ENCODE measurements at places on chromosomes 4 and X.

DNA sequence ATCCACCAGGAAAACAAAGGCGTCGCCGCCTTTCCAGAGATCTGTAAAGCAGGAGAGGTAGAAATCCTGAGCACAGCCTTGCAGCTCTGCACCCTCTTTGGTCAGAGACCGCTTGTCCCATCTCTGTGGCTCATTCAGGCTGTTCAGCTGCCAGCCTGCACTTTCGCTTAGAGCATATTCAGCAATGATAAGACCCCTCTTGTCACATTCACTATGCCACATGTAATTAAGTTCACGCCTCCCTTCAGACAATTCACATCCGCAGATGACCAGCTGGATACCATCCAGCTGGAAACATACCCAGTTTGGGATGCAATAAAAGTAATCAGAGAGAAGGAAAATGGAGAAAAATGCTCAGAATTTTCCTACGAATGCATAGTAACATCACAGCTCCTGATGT is 335.4 kb downstream of the UNC5C start:
- no peak for DNase-seq

DNA sequence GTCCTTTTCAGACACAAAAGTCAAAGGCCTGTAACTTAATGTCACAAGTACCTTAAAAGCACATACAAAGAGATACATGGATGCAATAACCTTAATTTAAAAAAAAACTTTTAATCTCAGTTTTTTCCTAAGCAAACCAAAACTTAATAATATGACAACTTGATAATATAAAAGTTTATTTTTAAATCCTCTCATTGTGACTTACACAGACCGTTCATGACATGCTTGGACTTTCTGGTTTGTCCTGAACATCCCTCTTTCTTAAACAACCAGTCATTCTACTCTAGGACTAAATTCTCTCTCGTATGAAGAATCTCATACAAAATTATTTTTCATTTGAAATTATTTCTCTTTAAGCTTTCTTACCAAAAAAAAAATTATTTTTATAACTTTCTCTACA is 43.1 kb upstream of the CYP2U1 start:
- DNase-seq: no peak

- DNase-seq: no peak
Measured at GRCh38 chr4:1992468-1993168, 16.2 kb downstream of the NELFA start.

DNA sequence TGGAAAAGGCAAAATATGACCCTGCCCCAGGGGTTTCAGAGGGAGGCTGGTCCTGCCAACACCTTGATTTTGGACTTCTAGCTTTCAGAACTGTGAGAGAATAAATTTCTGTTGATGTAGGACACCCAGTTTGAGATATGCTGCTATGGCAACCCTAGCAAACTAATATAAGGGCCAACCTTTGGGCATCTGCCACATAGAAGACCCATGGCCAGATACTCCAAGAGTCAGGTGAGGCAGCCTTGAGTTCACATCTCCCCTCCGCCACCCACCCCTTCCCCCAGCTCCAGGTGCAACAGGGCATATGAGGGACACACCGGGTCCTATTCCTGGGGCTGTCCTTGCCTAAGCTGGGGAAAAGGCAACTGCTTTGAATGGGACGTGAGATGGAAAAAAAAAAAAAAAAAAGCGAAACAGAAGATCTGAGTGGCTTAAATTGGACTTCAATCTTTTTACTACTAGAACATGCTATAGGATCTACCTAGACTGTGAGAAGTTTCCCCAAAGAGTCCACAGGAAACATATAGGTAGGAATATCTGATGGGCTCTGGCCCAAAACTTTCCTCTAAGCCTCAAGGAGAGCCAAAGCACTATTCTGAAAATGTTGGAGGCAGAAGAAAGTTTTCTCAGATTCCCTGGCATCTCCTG is 56.5 kb upstream of the PROM1 start:
- DNase-seq: no peak

DNA sequence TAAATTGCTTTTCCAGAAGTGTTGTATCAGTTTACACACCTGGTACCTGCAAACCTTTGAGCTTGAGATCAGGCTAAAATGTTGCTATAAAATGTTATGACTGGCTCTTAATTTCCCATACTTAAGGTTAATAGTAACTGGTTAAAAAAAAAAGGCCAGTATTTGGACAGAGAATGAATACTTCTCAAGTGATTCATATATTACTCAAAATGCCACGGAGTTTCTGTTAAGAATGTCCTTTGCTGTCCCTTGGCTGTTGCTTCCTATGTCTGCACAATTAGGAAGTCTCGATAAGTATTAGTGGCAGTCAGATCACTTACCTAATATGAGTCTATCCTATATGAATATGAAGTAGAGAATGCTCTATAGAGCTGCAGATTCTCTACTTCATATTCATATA is 232.2 kb upstream of the IGFBP7 start:
- DNase-seq: no peak

- no peak for DNase-seq
Measured at GRCh38 chrX:19897091-19897490, 9.7 kb upstream of the SH3KBP1 start.

DNA sequence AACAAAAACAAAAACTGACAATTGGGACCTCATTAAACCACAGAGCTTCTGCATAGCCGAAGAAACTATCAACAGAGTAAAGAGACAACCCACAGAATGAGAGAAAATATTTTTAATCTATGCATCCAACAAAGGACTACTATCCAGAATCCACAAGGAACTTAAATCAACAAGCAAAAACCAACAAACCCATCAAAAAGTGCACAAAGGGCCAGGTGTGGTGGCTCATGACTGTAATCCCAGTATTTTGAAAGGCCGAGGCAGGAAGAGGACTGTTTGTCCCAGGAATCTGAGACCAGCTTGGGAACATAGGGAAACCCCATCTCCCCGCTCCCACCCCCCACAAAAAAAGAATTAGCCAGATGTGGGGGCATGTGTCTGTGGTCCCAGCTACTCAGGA is 10.7 kb downstream of the C4orf51 start:
- DNase-seq: no peak

DNA sequence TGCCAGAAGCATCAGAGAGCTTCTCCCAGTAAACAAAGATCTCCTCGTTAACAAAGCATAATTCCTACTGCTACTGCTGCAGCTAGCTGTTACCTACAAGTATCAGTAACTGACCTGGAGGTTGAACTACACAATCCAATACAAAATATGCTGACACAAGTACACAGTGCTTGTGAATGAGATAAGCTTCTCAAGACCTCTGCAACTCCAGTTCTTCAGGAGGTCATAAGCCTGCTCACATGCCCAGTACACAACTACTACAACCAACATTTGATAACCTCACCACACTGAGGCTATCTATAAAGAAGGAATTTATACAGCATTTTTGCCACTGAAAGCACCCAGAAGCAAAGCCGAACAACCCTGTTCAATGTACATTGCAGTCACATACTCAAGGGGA is 66.7 kb upstream of the SMARCAD1 start:
- no peak for DNase-seq

GRCh38 chr4:183430317-183430993 is 14.0 kb upstream of the CDKN2AIP start:
- no peak for DNase-seq

- DNase-seq: no peak
Measured at GRCh38 chr4:10197952-10198351, 81.4 kb upstream of the WDR1 start.

DNA sequence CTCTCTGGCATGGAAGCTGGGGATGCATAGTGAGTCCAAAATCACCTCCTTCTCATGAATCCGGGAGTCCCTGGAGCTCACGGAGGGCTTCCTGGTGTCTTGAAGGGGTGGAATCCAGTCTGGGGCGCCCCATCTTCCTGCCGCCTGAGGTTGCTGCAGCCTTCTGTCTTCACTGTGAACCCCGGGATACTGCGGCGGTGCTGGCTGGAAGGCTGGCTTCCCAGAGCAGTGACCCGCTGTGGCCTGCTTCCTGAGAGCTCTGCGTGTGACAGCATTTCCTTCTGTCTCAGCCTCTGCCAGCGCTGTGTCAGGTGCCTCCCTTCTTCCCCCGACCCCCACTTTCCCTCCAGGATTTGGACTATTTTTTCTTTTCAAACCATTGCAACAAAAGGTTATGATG is 98.8 kb upstream of the STOX2 start:
- no peak for DNase-seq

DNA sequence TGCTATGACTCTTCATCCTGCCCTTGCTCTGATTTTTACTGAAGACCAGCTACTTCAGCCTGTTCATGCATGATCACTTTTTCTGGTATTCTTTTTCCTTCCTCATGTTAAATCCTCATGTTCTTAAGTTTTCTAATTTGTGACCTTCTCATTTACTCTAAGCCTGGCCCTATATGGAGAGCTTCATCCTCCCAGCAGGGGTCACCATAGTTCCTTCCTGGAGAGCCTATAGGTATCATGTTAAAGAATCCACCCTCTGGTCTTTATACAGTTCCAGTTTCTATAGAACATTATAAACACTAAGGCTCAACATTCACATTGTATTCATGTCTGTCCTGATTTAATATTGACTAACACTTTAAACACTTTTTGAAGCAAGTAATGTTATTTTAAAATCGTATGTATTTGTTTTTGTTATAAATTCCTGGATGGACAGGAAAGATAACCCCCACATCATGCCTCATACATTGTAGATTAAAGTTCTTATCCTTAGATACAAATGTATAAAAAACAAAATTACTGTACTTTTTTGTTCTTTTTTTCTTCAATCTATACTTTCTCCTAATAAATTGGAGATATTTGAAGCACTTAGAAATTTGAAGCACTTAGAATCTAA is 53.8 kb upstream of the OTUD4 start:
- peak; percentile 22 for DNase-seq

GRCh38 chr4:40378619-40379018 is 43.5 kb downstream of the CHRNA9 start:
- DNase-seq: no peak

DNA sequence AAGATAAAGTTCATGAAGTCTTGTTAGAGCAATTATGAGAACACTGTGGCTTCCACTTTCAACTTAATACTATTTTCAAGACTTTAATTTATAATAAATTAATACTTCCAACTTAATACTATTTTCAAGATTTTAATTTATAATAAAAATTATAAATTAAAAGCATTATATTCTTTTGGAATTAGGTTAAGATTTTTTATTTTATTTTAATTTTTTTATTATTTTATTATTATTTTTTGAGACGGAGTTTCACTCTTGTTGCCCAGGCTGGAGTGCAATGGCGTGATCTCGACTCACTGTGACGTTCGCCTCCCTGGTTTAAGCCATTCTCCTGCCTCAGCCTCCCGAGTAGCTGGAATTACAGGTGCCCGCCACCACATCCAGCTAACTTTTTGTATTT is 126.0 kb upstream of the GUCY1A1 start:
- no peak for DNase-seq

- DNase-seq: no peak
Measured at GRCh38 chrX:39766085-39766726, 331.6 kb downstream of the BCOR start.

DNA sequence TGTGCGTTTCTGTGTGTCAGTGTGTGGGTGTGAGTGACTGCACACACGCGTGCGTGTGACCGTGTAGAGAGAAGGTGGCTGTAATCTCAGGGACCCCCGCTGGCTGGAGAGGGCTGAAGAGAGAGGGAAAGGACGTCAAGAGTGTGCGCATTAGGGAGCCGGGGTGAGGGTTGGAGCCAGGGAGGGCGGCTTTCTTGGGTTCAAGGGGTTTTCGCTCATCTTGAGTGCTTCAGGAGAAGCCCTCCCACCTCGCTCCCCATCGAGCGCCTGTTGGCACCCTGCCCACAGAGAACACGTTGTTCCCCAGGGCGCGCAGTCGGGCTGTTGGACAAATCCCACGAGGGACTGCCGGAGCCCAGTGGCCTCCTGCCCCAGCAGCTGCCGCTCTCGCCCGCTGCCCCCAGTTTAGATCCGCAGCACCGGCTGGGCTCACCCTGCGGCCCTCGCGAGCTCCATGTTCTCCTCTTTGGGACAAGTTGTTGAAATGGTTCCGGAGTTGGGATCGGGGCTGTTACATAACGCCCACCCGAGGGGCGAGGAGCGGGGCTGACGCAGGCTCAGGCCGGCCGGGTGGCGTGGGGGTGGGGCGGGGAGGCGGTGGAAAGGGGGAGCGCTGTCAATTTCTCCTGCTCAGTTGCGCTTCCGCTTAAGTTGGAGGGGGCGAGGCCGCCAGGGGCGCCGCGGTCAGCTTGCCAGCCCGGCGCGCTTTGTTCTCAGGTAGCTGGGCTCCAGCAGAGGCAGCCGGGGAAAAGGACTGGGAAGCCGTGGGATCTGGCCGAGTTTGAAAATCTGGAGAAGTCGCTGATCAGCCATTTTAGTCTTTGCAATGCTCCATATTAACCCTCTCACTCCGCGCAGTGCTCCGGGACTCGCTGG is 1.6 kb downstream of the GRIA2 start:
- no peak for DNase-seq

GRCh38 chr4:71855944-71856343 is 72.1 kb upstream of the GC start:
- DNase-seq: no peak

DNA sequence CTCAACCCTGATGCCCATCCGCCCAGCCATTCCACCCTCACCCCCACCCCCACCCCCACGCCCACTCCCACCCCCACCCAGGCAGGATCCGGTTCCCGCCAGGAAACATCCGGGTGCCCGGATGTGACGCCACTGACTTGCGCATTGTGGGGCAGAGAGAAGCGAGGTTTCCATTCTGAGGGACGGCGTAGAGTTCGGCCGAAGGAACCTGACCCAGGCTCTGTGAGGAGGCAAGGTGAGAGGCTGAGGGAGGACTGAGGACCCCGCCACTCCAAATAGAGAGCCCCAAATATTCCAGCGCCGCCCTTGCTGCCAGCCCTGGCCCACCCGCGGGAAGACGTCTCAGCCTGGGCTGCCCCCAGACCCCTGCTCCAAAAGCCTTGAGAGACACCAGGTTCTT is at the start of gene MAGEA1:
MAGEA1 (plus strand) TSS at position 154 of the 400 bp plus-strand sequence. CDS start 3,106 bp downstream, outside the sequence.
- no peak for DNase-seq

DNA sequence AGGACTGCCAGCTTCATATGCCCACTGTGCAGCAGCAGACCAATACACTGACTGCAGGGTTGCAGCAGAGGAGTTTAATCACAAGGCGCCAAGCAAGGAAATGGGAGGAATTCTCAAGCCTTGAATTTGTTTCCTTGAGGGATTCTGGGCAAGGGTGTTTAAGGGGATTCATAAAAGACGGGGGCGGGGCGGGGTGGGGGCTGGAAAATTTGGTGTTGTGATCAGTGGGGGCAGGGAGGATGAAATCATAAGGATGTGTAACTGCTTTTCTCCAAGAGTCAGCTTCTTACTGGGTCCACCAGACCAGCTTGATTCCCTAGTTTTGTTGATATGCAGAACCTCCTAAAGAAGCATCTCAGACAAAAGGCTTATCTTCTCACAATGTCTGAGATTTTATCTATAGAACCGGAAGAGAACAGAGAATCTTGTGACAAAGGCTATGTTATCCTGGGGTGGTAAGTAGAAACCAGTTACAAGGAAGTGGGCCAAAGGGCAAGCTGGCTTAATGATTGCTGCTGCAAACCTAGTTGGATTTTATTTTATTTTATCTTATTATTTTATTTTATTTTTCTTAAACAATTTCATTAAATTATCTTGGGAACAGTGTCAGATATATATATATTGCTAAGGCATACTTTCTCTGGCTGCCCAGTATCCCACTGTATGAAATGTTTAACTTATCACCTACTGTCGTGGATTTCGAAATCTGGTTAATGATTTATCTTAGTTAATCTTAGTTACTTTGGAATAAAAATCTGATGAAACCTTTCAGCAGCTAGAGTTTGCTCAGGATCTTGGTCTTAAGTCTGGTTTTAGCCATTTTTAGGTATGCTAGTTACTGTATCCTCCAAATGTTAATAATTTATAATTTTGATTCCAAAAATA is 276.4 kb downstream of the RPA4 start:
- no peak for DNase-seq
